Activated naive CD4-positive, alpha-beta T cell (primary cell): ENCODE measurements at places on chromosomes 13 and 19.

DNA sequence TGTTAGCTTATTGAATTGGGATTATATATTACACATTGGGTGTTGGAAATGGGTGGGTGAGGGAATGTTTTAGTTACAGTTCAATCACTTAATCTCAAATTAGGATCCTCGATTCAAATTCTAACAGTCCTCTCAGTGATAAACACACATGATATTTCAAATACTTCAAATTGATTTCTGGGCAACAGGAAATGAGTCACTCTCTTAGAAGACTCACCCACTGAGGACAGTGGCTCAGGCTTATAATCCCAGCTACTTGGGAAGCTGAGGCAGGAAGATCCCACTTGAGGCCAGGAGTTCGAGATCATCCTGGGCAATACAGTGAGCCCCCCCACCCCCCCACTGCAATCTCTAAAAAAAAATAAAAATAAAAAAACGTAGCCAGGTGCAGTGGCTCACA lies 435.3 kb downstream of the KLF12 start:
- no peak for DNase-seq

DNA sequence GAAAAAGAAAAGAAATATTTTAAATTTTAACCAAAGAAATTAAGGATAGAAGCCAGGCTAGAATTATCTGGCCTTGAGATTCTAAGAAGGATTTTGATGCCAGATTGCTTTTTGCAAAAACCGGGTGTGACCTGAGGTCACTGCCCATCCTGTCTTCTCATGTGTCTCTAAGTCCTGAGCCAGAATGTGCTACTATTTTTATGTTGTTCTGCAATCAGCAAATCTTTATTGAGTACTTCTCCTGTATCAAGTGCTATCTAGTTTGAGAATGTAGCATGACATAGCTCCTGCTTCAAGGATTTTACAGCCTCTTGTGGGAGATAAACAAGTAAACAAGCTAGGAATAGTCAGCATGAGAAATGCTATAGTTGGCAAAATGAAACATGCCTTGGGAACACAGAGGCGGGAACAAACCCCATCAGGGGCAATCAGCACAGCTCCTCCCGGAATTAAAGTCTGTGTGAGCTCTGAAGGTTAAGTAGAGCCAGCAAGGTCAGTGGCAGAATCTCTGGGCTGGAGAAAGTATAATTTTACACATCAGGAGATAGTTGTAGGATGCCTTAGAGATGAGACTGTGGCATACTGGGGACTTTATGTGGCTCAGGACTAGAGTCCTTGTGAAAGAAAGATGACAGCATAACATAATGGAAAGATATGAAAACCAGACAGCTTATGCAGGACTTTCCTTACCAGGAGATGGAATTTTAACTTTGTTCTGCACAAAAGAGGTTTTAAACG lies 899.5 kb upstream of the SLC10A2 start:
- no peak for DNase-seq

- DNase-seq = no peak
Observed at GRCh38 chr13:75836441-75836840, 200.3 kb downstream of the LMO7 start.

- DNase-seq = no peak
Observed at GRCh38 chr13:26946684-26947343, 186.2 kb upstream of the GPR12 start.

DNA sequence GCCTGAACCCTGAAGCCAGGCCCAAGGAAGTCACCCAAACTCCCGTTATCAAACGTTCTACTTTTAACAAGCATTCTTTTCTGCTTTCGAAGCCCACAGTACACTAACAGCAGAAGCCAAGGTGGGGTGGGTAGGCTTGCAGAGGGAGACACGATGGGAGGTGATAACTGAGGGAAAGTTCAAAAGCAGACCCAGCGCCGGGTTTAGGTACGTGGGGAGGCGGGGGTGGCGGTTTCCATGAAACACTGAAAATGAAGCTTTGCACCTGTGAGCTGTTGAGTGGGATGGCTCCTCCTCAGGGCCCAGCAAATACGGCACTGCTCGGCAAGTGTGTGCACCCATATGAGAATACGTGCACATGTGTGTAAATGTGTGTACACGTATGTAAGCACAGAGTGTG lies 49.8 kb downstream of the KLF2 start:
- DNase-seq = no peak

- DNase-seq = peak; percentile 23
Observed at GRCh38 chr19:3801412-3802096, 15.4 kb upstream of the MATK start.

GRCh38 chr13:52911340-52911739 lies 62.9 kb upstream of the PCDH8 start:
- no peak for DNase-seq

DNA sequence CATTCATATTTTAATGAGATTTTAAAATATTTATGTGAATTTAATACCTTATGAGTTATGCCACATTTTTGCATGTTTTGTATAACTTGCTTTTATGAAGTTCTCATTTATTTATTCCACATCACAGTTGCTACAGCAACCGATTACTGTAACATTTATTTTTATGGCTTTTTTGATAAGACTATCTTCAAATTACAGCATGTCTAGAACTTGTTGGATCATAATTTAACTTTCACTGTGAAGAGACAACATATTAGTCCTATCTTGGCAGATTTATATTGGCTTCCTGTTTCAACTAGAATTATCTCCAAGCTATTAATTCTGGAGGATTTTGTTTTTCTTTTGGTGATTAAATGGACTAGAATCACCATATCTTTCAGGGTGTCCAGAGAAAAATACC lies 793.7 kb upstream of the SLITRK5 start:
- no peak for DNase-seq

DNA sequence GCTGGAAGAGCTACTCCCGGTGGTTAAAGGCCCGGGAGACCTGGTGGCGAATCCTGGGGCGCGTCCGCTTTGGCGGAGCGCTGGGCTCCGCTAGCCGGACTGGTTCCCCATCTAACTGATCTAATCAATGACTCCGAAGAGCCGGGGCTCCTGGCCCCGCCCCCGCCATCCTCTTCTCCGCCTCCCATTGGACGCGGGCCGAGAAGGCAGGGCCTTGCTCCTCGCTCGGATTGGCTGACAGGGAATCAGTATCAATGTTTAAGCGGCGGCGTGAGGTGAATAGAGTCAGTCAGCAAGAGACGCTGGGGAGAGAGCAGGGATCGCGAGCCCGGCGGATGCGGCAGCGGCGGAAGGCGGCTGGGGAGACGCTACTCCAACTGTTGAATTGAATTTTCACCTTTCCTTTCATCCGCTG lies 1.7 kb upstream of the PCDH17 start:
- no peak for DNase-seq

DNA sequence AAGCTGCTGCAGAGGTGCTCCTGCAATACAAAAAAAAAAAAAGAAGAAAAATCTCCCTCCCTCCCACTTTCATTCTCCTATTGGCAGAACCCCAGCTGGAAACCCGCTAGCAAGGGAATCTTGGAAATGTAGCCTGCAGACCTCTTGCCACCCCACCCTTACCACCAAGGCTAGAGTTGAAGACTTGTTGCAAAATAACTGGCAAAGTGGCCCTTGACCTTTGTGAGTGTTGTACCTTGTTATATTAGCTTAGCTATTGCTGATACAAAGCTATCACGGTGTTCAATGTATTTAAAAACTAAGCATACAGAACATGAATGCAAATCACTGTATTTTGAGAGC lies 57.5 kb upstream of the KCTD4 start:
- no peak for DNase-seq

- no peak for DNase-seq
Observed at GRCh38 chr13:72156760-72157159, 289.8 kb upstream of the DACH1 start.
